ENCODE measurements at places on chromosomes 3 and 15.

GRCh38 chr3:127539366-127540060, 51.0 kb downstream of the TPRA1 start:
- DNase-seq, result no peak

- DNase-seq, result no peak
Measured at GRCh38 chr3:31295150-31295765, 237.5 kb upstream of the STT3B start.

DNA sequence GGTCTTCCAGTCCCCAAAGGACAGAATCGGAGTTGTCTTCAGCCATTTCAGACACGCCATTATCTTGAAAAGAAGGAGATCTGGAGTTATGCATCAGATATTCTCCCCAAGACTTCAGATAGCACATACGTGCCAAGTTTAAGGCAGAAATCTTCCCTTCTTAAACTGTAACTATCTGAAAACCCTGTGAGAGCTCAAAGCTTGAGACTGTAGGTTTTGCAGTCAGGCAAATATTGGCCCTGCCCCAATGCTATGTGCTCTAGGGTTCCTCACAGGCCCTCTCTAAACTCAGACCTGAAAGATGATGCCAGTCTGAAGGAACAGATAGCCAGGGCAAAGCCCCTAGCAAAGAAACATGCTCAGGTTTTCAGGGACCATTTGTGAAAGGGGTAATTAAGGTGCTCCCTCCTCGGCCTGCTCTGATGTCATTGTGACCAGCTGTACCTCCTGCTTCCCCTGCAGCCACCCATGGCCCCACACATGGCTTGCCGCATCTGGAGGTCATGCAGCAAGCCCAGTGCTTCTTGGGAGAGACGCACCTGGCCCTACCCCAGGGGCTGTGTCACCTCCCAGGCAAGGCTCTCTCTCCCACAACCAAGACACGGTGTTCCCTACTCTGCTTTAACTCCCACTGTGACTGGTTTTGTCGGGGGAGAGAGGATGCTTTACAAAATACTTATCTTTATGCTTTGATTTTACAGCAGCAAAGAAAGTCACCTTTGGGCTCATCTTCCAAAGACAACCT, 53.4 kb upstream of the POMGNT2 start:
- no peak for DNase-seq

DNA sequence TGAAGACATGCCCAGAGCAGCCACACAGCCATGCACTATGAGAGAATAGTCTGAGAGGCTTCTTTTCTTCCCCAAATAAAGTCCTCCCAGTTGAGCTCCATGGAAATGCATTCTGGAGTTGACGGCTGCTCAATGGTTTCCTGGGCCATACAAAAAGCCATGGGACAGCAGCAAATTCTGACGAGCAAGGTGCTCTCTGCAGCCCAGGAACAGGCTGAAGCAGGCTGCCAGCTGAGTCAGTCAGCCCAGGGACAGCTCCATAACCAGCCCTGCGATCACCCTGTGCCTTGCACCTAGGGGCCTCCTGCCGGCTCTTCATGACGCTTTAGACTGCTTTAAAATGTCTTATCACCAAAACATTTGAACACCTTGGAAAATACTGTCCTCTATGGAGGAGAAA, 256.3 kb upstream of the CHRNA7 start:
- no peak for DNase-seq

GRCh38 chr15:54618120-54618519, 578.6 kb downstream of the RSL24D1 start:
- DNase-seq, result no peak

GRCh38 chr3:122299872-122300460, 25.1 kb upstream of the CSTA start:
- DNase-seq, result no peak

DNA sequence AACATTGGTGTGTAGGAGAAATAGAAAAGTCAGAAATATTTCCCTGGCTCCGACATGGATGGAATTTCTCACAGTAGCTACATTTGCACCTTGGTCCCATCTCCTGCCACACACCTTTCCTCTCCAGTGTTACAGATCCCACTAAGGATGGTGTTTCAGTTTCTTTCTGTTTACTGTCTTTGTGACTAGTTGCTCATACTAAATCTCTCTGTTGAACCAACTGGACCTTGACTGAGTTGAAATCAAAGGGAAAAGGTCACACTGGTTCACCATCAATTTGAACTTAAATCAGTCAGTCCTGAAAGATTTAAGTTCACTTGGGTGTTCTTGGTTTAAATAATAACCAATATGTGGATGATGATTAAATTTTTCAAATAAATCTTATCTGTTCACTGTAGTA, 754.2 kb downstream of the OTOL1 start:
- DNase-seq, result no peak

DNA sequence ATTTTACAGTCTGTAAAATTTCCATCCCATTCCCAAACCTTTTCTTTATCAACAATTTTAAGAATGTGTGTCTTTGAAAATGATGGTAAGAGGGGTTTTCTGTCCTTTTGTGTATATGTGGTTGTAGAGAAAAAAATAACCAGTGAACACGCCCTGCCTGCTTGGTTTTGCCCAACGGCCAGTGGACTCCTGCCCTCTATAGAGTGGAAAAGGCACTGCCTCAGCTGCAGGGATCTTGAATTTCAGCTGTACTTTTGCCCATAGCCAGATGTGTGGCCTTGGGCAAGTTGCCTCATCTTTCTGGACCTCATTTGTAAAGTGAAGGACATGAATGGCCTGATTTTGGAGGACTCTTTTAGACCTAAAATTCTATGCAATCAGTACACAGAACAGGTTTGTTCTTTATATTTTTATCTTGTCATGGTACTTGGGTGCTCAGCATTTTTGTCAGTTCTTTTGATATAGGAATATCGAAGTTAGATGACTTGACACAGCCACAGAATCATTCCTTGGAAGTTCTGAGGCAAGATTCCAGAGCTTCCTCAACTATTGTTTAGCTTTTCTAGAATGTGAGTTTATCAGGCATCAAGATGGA, 81.0 kb downstream of the CLDN11 start:
- DNase-seq, result no peak

GRCh38 chr3:191972714-191973398, 511.9 kb downstream of the PYDC2 start:
- no peak for DNase-seq

DNA sequence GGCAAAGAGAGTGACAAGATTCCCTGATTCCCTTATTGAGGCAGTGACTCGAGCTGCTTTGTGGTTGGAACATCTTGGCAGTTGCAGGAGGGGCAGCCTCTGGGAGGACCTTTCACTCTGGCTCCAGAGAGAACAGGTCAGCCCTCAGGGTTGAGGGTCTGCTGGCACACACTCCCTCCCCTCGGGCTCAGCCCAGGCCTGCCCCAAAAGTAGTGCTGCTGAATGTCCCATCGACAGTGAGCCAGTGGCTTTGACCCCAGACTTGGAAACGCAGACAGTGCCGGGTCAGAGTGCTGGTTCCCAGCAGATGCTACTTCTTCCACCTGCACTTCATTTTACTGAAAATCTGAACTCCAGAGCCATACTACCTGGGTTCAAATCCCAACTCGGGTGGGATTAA, 25.6 kb upstream of the ATP2B2 start:
- DNase-seq, result no peak

- DNase-seq, result no peak
Measured at GRCh38 chr3:186143250-186143649, 34.4 kb upstream of the ETV5 start.

DNA sequence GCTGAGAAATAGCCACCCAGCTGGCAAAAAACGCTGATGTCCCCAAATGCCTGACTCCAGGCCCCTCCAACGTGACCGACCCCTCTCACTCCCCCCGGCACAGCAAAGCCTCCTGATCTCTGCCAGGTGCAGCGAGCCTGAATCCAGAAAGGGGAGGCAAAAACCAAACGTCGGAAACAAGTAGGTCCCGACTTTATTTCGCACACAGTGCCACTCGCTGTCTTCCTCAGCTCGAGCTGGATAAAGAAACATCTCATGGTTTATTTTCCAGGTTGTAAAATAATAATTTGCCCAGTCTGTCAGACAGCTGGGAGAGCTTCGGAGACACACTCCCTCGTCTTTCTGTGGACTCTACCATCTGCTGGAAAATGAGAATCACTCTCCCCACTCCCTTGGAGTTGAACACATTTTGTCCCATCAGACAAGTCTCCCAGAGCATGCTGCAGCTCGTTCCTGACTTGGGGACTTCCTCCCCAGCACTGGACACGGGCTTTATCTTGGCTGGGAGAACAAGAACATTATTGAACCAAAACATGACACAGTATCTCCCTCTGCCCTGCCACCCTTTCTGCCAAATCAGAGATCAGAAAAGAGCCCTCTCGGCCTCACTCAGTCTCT, 142.8 kb downstream of the NUP210 start:
- DNase-seq, result no peak

DNA sequence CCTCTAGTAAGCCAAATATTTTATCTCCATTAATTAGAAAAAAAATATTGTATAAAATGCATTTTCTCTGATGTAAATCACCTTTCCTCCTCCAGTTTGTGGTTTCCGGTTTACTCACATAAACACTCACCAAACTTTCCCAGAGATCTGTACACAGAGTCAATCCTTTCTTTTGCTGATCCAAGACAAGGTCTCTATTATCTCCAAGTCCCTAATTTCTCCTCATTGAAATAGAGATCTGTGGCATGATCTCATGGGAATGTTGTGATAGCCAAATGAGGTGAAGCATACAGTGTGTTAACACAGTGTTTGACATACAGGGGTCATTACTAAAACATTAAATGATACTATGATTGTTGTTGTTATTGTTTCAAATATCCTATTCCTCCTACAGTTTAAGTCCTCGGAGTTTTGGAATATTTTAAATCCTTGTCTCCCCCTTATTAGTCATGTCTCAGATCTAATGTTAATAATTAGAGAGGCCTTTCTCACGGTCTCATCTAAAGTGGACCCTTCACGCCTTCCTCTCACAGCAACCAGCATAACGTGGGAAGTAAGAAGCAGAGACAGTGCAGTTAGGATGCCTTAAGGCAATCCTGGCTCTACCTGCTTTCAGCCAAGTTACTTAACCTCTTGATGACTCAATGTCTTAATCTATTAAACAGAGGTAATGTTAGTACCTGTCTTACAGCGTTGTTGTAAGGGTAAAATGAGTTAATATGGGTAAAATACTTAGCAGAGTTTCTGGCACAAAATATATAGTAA, 333.3 kb downstream of the GRM7 start:
- no peak for DNase-seq

- DNase-seq, result no peak
Measured at GRCh38 chr15:78035861-78036476, 41.5 kb downstream of the TBC1D2B start.

- DNase-seq, result no peak
Measured at GRCh38 chr15:89179966-89180875, 41.2 kb downstream of the RLBP1 start.

- no peak for DNase-seq
Measured at GRCh38 chr3:152595975-152596821, 238.7 kb upstream of the P2RY1 start.

DNA sequence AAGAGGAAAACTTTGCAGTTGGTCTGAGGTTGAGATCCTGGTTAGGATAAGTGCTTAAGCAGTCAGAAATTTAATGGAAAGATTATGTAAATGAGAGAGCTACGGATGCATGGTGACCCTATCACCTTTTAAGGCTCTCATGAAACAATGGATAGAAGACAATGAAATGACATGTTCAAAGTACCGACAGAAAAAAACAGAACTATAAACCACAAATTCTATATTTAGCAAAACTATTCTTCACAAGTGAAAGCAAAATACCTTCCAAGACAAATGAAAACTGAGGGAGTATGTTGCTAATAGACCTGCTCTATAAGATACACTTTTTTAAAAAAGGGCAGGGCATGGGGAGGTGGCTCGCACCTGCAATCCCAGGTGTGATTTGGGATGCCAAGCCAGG, 32.2 kb downstream of the DNAAF4 start:
- DNase-seq, result no peak

- DNase-seq, result no peak
Measured at GRCh38 chr3:58411036-58411435, 22.6 kb downstream of the PDHB start.

All from NCI-H1105 (cell line).